IMR-90 (cell line): ENCODE measurements at places on chromosomes 16 and 17. TPM values are rescaled to one million over a fixed set of nuclear protein-coding genes. Genes with fewer than 3 reads are reported as not detected.

DNA sequence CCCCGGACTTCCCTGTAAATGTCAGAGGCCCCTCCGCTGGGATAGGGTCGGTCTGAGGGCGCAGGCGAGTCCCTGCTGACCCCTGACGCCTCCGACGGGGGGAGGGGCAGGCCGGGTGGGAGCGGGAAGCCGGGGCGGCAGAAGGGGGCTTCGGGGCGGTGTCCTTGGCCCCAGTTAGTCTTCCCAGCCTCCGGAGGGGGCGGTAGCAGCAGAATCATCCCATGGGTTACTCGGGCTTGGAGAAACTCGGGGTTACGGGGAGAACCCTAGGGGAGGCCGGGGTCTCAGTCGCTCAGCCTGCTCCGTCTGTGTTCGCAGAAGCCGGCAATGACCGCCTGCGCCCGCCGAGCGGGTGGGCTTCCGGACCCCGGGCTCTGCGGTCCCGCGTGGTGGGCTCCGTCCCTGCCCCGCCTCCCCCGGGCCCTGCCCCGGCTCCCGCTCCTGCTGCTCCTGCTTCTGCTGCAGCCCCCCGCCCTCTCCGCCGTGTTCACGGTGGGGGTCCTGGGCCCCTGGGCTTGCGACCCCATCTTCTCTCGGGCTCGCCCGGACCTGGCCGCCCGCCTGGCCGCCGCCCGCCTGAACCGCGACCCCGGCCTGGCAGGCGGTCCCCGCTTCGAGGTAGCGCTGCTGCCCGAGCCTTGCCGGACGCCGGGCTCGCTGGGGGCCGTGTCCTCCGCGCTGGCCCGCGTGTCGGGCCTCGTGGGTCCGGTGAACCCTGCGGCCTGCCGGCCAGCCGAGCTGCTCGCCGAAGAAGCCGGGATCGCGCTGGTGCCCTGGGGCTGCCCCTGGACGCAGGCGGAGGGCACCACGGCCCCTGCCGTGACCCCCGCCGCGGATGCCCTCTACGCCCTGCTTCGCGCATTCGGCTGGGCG lies 542 bp downstream of the GUCY2D start:
- DNase-seq: no peak

ITGB4 gene
- total RNA-seq: under 0.01 TPM in 1 of 2 replicates, not detected in the other

GUCY2D gene
- not detected in 2 replicates for total RNA-seq

GRCh38 chr16:51224317-51224716 lies 73.2 kb upstream of the SALL1 start:
- DNase-seq: no peak

- DNase-seq: peak; percentile 60
Measured at GRCh38 chr16:80369138-80369958, 171.4 kb upstream of the DYNLRB2 start.

DNA sequence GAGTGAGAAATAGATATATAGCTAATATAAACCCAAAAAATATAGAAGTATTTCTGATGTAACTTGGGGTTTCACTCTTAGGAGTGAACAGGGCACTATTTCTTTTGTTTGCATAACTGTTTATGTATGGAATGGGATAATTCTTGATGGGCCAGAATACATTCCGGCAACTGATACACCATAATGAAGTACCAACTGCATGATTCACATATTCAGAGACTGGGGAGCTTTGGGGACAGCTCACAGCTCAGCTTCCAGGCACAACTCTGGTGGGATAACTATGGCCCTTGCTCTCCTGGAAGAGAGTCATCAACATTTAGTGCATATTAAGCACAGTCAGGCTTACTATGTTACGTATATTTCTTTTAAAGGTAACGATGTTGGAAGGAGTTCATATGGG lies 42.1 kb upstream of the ADCY7 start:
- peak; percentile 50 for DNase-seq

CDH3 gene
- total RNA-seq: not detected in 2 replicates

- no peak for DNase-seq
Measured at GRCh38 chr16:73912281-73912680, 384.3 kb upstream of the PSMD7 start.

GFAP gene
- total RNA-seq: 0.18 TPM in 1 of 2 replicates, not detected in the other

DNA sequence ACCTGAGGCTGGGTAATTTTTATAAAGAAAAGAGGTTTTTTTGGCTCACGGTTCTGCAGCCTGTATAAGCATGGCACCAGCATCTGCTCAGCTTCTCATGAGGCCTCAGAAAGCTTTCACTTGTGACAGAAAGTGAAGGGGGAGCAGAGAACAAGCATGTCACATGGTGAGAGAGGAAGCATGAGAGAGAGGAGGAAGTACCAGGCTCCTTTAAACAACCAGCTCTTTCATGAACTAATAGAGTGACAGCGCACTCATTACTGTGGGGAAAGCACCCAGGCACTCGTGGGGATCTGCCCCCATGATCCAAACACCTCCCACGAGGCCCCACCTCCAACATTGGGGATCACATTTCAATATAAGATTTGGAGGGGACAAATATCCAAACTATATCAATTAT lies 86.8 kb downstream of the USP32 start:
- no peak for DNase-seq

- no peak for DNase-seq
Measured at GRCh38 chr17:72946156-72946555, 146.3 kb downstream of the SLC39A11 start.

GRCh38 chr16:73023752-73024570 lies 24.0 kb downstream of the ZFHX3 start:
- no peak for DNase-seq

DNA sequence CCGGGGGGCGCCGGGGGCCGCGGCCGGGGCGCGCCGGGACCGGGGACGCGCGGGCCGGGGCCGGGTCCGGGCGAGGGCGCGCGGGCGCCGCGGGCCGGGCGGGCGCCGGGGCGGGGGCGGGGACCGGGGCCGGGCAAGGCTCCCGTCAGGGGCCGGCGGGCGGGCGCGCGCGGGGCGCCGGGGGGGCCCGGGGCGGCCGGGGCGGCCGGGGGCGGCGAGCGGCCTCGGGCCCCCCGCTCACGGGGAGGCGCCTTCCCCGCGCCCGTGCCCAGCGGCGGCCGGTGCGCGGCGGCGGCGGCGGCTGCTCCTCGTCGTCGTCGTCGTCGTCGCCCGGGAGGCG lies 563 bp downstream of the ZCCHC14 start:
- no peak for DNase-seq

DNA sequence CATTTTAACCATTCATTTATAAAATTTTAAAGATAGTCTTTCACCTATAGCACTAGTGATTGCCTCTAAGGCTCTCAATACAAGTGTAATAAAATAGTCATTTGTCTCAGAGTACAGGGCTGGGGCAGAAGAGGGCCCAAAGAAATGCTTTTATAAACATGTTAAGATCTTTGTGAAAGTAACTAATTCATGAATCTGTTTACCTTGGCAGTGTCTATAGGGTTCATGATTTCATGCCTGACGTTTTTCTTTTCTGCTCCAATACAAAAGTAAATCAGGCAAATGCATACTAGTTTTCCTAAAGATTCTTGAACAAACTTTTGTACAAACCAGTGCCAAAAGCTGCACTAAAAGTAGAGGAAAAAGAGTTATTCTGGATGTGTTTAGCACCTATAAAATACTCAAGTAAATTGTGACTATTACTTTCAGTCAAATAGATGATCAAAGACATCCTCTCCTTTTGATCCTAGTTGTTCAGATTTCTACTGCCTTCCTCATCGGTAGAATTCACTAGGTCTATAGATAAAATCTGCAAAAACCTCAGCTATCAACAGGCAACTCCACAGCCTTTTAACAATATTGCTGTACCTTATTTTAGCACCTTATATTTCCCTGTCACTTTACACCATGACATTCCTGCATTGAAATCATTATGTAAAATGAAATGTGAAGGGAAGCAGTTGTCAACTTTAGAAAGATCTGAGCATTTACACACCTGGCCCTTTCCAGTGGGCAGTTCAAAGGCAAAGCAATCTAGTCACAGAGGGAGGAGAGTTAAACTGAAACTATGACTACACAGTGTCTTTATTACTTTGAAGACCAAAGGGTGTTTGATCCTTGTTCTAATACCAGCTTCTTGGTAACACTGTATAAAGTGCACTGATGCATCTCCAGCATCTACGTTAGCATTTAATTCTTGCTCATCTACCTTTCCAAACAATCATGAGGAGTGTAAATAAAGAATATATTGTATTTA lies 100.0 kb upstream of the MED13 start:
- DNase-seq: no peak

ZNF469 gene
- total RNA-seq: 1.1 and 1.4 TPM in 2 replicates

GRCh38 chr16:50183316-50183715 lies 30.2 kb downstream of the TENT4B start:
- peak; percentile 78 for DNase-seq

DNA sequence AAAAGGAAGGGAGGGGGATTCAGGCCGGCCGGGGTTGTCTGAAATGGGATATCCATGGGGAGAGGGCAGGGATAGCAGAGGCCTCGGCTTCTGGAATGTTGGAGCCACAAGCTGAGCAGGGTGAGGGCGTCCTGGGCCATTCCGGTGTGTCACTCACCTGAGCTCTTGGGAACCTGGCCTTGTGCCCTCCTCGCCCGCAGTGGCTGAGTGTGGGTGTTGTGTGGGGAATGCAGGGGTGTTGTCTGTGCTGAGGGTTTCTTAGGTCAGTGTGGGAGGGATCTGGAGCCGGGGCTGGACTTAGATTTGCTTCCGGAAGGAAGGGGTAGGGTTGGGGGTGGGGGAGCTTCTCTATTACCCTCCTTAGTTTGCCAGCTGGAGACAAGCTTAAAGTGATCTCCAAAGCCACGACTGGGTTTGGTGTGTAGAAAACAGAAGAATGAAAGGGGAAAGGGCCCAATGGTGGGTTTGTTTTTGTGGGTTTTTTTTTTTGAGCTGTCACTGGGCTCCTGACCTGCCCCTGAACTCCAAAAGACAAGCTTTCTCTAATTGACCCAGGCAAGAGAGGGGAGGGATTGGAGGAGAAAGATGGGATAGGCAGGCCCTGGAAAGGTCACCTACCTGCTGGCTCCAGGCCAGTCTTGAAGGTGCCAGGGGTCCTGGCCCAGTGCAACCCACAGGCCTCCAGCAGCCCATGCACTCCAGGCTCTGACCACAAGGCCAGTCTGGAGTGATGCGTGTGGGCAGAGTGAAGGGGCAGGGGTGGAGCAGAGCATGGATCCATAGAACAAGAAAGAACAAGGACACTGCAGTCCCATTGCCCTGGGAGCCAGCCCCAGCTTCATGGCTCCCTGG lies at the start of gene SULT1A2:
SULT1A2 (minus strand) TSS at position 211 of the 852 bp plus-strand sequence. CDS start 1,120 bp downstream, outside the sequence.
- no peak for DNase-seq

ADAT1 gene
- total RNA-seq: 36.7 and 52.9 TPM in 2 replicates
